ENCODE measurements at places on chromosomes 16 and 17.

DNA sequence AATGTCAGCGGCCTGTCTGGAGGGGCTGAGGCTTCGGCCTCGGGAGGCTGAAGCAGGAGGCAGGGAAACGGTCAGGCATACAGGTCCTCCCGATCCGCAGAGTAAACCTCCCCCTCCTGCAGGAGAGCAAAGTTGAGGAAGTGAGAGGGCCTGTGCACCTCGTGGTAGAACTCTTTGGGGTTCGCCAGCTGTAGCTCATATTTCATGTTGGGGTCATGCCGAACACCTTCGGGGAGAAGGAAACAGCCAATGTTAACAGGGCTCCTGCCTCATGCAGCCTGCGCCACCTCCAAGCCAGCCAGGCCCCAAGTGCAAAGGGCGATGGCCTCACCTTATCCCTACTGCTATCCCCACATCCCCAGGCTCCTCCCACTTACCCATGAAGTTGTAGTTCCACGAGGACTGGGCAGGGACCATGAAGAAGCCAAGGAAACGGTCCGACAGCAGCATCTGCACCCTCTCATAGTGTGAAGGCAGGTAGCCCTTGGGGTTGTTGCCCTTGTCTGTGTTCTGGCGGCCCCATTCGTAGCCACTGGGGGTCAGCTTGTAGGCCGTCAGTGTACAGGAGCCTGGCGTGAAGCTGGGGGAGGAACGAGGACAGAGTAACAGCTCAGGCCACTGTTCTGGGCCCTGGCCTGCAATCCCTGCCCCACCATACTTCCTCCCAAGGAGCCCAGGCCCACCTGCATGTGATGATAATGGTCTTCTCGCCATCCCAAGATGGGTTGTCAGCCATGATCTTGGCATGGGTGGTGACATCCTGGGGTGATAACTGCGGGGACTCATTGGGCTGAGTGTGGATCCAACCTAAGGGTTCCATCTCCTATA is 1.3 kb upstream of the RILP start:
- DNase-seq = no peak

DNA sequence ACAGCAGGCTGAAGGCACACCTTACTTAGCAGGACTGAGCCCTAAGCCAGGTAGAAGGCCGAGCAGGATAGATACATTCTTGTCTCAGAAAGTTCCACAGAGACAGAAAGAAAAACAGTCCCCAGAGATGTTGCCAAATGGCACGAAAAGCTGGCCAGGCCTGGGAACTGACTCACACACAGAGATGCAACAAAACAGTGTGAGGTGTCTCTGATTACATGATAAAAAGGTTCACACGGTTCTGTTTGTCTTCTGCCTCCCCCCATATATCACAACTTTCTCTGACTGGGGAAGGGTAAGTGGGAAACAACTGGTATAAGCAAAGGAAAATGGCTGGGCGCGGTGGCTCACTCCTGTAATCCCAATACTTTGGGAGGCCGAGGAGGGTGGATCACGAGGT is 1.7 kb downstream of the WBP2 start:
- no peak for DNase-seq

DNA sequence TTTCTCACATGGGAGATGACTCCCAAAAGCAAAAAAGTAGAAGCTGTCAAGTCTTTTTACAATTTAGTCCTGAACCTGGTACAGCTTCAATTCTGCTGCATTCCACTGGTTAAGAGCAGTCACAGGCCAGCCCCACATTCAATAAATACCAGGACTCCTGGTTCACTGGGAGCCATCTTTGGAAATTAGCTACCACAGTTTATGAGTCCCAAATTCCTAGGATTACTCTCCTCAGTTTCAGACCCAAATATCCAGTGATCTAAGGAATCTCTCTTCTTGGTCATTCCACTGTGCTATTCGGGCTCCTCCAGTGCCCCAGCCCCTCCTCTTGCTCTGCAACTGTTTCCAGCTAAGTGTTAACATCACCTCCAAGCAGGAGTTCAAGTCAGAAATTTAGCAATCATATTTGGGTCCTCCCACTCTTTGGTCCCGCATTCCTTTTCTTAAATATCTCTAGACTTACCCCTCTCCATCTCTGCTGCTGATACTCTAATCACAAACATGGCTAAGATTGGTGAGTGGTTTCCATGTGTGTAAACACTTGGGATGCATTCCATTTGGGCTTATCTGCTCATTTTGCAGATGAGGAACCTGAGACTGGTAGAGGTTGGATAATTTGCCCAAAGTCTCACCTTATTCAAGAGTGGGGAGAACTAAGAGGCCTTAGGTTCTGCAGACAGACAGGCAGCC is 9.6 kb upstream of the WIPF2 start:
- DNase-seq = no peak

GRCh38 chr16:21710938-21711337 is 47.2 kb downstream of the OTOA start:
- DNase-seq = no peak

- DNase-seq = no peak
Measured at GRCh38 chr17:64503341-64503740, 2.7 kb downstream of the DDX5 start.

DNA sequence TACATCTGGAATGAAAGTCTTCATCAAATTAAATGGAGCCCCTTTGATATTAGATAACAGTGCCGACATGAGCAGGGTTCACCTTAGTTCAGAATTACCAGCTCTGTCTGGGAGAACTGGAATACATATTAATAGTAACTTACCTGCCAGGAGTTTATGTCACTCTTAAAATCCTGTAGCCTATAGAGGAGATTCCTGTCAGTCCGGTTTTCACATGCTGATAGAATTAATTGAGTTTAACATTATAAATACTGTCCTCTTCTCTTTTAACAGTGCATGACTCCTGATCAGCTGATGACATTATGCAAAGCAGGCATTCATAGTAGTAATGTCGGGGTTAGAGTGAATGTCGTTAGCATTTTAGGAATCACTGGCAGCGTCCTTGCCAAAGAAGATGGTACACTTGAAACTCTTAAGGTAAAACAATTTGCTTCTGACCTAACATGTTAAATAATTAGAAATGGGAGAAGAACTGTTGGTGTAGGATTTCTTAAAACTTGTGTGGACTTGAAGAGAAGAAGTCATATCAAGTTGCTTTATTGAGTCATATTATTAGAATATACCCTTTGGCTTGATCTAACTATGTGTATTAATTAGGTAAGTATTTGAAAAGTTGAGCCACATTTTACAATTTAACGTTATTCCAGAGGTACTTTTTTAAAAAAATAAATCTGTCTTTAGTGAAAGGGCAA is 34.3 kb downstream of the HEATR3 start:
- no peak for DNase-seq

DNA sequence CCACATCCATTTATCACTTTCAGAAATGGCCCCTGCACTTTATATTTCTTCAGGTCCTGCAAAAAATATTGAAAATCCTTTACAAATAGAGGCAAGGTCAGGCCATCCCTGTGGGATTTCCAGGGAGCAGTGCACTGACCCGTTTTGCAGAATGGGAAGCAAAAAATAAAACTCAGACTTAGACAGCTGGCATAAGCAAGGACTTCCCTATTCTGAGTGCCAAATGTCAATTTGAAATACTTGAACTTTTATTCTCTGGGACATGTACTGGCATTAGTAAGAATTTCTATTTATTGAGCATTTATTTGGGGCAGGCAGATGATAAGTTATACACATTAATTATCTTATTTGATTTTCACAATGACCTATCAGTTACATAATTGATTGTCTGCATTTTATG is 32.4 kb downstream of the PRKCB start:
- no peak for DNase-seq

DNA sequence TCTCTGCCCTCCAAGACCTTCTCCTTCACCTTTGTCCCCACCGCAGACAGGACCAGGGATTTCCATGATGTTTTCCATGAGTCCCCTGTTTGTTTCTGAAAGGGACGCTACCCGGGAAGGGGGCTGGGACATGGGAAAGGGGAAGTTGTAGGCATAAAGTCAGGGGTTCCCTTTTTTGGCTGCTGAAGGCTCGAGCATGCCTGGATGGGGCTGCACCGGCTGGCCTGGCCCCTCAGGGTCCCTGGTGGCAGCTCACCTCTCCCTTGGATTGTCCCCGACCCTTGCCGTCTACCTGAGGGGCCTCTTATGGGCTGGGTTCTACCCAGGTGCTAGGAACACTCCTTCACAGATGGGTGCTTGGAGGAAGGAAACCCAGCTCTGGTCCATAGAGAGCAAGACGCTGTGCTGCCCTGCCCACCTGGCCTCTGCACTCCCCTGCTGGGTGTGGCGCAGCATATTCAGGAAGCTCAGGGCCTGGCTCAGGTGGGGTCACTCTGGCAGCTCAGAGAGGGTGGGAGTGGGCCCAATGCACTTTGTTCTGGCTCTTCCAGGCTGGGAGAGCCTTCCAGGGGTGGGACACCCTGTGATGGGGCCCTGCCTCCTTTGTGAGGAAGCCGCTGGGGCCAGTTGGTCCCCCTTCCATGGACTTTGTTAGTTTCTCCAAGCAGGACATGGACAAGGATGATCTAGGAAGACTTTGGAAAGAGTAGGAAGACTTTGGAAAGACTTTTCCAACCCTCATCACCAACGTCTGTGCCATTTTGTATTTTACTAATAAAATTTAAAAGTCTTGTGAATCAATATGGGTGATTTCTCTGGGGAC is 12.2 kb downstream of the CX3CL1 start:
- DNase-seq = no peak

DNA sequence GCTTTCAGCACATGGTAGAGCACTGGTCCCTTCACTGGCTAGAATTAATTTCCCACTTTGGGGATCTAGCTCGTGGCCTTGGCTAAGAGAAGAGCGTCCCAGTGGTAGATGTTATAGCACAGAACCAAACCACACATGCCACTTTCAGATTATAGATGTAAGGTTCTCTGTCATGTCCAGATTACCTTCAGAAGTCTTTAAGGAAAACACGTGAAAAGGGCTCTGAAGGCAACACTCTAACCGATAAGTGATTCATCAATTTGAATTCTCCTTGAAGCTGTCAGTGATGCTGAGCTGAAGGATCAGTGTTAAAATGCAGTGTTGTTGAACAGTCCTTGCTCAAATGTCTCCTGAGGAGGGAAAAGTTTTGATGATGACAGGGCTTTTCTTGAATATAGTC is 43.5 kb upstream of the VPS4A start:
- no peak for DNase-seq

- DNase-seq = no peak
Measured at GRCh38 chr17:75316253-75316652, 27.0 kb upstream of the SLC25A19 start.

GRCh38 chr17:3683054-3683511 is 12.9 kb downstream of the P2RX5 start:
- DNase-seq = no peak

DNA sequence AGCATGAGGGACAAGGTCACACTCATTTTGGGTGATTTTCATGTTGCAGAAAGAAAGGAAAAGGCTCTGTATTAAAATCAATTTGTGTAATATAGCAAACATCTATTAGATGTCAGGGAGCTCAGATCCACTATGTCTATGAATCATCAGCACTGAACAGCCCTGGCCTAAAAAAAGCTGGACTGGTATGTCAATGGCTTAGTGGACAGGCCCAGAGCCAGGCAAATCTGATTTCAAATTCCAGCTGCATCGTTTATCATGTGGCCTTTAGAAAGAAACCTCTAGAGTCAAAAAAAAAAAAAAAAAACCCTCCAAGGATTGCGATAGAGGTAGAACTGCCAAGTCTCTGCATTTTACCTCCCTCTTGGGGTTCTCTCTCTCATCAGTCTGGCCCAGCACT is 5.4 kb downstream of the GAS7 start:
- no peak for DNase-seq
